NCI-H1105 (cell line): ENCODE measurements at places on chromosomes 12 and 14.

- no peak for DNase-seq
Measured at GRCh38 chr14:92144708-92145107, 22.9 kb downstream of the CPSF2 start.

GRCh38 chr14:31611778-31612433 is 50.7 kb downstream of the NUBPL start:
- DNase-seq = no peak

- DNase-seq = no peak
Measured at GRCh38 chr14:99644035-99644587, 818 bp upstream of the HHIPL1 start.

- DNase-seq = peak; percentile 34
Measured at GRCh38 chr14:77151245-77151644, 9.7 kb upstream of the ZDHHC22 start.

- peak; percentile 62 for DNase-seq
Measured at GRCh38 chr14:41925409-41925808, 318.7 kb downstream of the LRFN5 start.

DNA sequence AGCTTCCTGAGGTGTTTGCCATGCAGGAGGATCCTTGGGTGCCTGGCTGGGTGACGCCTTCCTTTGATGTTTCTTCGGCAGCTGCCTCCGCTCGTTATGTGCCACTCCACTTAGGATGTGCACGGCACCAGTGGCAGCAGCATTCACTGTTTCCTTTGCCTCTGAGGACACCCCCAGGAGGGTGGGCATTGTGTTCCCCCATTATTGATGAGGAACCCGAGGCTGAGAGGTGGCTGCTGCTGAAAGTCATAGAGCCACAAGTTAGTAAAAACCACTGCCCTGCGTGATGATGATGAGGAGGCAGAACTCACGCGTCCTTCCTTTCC is 41.2 kb downstream of the EP400 start:
- DNase-seq = no peak

GRCh38 chr12:124177276-124177950 is 117.5 kb upstream of the RFLNA start:
- no peak for DNase-seq

DNA sequence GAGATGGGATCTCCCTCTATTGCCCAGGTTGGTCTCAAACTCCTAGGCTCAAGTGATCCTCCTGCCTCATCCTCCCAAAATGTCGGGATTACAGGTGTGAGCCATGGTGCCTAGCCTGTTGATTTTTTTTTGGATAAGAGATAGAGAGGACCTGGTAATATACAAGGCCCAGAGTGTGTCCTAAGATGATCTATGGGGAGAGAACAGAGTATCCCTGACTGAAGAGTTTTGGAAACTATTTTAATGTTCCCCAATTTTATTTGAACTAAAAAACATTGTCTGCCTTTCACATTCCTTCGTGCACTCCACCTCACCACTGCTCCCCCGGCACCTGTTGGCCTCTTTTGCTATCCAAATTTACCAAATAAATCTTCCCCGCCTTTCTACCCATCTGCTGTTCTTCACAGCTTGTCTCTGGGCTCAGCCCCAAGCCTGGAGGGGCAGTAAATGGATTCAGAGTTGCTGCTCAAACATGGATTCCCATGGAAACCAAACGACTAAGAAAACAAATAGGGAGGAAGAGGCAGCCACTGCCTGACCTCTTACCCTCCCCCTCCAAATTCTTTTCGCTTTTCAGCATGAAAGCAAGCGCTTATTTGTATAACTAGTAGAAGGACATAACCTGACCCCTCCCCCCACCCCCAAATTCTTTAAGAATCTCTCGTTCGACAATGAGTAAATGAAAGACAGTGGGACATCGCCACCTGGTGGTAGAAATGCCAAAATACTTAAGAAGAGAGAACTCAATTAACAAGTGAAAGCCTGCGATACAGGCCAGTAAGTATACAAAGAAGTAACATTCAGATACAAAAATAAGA is 22.6 kb downstream of the OR10G3 start:
- DNase-seq = peak; percentile 77

GRCh38 chr14:92897922-92898565 is 24.9 kb upstream of the CHGA start:
- DNase-seq = no peak

GRCh38 chr12:46682148-46682547 is 143.6 kb downstream of the SLC38A4 start:
- DNase-seq = no peak

DNA sequence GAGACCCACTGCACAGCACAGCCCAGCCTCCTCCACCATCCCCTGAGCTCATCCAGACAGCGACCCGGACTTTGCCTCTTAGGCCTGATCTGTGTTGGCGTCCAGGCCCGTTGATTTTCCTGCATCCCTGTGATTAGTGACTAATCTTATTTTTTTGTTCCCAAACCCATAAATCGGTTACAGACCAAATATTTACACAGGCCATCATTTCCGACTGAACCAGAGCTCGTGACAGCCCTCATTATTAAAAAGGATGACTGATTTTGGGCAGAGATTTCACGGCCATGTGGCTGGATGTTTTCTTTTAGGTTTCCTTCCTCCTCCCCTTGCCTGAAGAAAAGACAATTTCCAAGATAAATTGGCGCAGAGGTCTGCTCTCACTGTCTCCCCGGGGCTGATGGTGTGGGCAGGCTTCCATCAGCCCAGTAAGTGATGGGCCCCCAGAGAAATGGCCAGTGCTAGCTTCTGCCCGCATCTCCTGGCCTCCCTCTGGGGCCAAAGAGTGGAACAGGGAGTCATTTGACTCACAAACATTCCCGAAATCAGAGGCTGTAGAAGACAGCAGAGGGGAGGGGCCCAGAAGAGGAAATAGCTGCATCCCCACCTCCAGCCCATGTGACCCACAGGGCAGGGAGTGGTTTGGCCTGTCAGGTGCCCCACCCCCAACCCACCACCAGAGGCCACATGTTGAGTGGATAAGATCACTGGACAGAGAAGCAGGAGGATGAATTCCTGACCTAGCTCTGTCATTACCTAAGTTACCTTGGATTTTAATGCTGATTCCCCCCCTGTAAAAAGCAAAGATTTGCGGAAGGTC is 283.5 kb downstream of the KSR2 start:
- no peak for DNase-seq

GRCh38 chr12:1252758-1253157 is 261.7 kb downstream of the ERC1 start:
- DNase-seq = no peak

GRCh38 chr12:26264215-26264838 is 69.0 kb downstream of the SSPN start:
- DNase-seq = no peak
